ENCODE measurements at places on chromosomes 7 and 10.

DNA sequence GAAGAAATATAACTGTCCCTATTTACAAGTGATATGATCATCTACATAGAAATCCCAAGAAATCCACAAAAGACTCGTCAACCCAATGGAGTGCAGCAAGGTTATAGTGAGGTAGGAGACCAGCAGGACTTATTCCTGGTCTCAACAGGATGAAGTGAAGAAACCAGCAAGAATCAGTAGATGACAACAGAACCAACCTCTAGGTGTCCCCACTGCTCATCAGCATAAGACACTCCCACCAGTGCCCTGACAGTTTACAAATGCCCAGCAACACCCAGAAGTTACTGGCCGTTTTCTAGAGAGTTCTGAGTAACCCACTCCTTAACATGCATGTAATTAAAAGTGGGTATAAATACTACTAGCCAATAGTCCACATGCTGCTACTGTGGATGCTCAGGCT lies 470.5 kb upstream of the LRRTM3 start:
- DNase-seq, result no peak

- peak; percentile 31 for DNase-seq
Observed at GRCh38 chr7:115676080-115676479, 354.5 kb downstream of the TFEC start.

GRCh38 chr10:69056129-69056528 lies 31.8 kb upstream of the SRGN start:
- DNase-seq, result peak; percentile 21

- no peak for DNase-seq
Observed at GRCh38 chr7:2893411-2893861, 49.3 kb upstream of the GNA12 start.

DNA sequence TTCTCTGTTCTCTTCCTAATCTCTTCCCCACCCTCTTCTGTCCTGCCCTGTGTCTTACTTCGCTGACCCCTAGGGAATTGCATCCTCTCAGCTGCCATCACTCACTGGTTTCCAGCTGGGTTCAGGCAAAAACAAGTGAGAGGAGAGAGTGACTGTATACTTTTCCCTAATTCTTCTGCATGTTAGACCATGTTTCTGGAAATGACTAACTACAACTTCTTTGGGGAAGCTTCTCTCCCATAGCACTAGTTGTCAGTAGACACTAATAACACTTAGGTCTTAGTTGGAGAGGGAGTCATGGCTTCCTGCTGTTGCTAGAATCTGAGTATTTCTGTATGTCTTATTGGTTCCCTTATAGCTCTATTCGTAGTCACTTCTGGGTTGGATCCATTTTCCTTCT lies 299.0 kb upstream of the FZD1 start:
- DNase-seq, result no peak

- DNase-seq, result peak; percentile 37
Observed at GRCh38 chr7:99729486-99730237, 5.3 kb downstream of the CYP3A7 start.

DNA sequence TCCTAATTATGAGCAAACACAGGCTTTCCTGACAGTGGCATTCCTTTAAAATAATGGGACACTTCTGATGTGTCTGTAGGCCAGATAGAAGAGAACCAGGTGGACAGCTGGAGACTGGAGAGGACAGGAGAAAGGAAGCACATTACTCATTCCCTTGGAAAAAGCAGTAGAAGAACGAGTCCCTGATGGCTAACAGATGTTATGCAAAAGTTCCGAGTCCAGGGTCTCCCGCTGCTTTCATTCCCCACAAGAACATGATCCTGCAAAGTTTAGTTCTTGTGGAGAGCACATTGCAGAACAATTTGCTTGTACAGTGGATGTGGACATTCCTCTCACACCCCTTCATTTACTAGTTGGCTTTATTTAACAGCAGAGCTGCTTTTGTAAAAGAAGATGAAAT lies 137.6 kb downstream of the GPAM start:
- no peak for DNase-seq

GRCh38 chr10:22927661-22928403 lies at the start of gene ARMC3:
ARMC3 (plus strand) TSS chr10:22928053; CDS start chr10:22931997, 3,944 bp downstream.
- DNase-seq, result peak; percentile 62

- no peak for DNase-seq
Observed at GRCh38 chr10:130363899-130364445, 227.8 kb downstream of the GLRX3 start.

DNA sequence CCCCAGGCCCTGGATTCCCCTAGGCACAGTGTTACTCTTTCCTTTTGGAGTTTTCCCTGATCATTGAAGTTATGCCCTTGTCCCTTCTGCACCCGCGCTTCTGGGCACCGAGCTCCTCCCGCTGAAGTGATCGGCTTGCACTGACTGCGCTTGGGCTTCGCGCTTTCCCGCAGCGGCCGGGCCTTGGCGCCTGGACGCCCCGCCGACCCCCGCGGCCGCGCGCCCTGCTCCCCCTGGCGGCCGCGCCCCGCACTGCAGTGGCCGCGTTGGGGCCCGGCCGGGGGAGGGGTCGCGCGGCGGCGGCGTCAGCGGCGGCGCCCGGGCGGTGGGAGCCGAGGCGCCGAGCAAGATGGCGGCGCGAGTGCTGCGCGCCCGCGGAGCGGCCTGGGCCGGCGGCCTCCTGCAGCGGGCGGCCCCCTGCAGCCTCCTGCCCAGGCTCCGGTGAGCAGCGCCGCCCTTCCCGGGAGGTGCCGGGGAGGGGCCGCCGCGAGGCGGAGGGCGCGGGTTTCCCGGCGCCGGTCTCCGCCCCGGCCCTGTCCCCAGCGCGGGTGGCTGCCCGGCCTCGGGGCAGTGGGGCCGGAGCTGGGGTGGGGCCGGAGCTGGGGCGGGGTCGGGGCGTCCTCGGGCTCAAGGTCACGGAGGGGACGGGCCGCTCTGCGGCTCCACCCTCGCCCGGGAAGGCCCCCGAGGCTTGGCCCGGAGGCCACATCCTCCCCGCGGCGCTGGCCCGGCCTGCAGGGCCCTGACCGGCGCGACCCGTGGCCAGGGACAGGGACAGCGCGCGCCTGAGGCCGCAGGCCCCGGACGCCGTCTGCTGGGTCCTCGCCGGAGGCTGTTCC lies at the start of gene NIPSNAP2:
Gene NIPSNAP2, plus strand, starts transcription at position 325 of the 839 bp plus-strand sequence. Its CDS starts 25 bp downstream, at position 350.
- peak; percentile 67 for DNase-seq

- DNase-seq, result no peak
Observed at GRCh38 chr7:121196286-121196685, 132.5 kb upstream of the WNT16 start.

GRCh38 chr7:99499371-99499720 lies 735 bp downstream of the ZNF394 start:
- no peak for DNase-seq

DNA sequence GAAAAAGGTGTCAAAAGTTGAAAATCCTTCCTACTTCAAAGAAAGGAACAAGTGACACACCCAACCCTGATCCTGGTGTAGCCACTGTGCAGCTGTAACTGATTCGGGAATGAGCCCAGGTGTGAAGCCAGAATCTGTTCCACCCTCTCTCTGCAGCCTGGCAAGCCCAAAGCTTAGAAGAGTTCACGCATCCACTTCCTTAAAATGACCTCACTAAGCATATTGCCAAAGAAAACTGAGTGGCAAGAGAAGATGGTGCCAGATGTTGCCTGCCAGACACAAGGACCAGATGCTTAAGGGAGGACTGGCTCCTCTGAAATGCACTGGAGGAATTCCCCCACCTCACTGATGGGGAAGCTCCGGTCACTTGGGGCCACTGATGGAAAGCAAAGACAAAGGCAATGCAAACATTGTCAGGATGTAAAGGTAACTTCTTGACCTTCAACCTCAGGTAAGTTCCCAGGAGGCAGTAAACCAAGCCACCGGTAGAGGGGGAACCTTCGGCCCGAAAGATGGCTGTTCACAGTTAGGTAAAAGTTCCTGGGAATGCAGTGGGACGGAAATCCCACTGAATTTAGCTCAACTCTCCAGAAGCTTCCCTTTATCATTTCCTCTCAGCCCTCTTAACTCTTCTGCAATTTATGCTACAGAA lies 554.9 kb downstream of the KCNMA1 start:
- DNase-seq, result no peak

GRCh38 chr10:6298428-6298827 lies 95.7 kb downstream of the PFKFB3 start:
- DNase-seq, result no peak

- DNase-seq, result no peak
Observed at GRCh38 chr7:114859477-114859876, 62.4 kb upstream of the MDFIC start.

DNA sequence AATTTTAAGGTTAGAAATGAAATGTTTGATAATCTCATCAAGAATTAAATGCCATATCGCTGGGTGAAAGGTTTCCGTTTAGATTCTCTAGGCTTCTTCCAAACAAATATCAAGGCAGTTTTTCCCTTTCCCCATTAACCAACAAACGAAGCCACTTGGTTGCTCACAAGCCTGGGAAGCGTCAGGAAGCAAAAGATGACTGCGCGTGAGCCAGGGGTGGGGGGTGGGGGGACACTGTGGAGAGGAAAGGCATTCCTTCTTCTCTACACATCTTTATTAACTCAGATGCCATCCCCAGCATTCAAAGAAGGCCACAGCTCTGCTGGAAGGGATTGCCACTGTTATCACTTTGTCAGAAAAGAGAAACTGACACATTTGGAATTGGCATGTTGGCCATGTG lies 207.1 kb downstream of the TRIL start:
- DNase-seq, result no peak

GRCh38 chr10:1377740-1378397 lies 321.7 kb downstream of the WDR37 start:
- no peak for DNase-seq

- DNase-seq, result no peak
Observed at GRCh38 chr7:103967401-103967800, 22.1 kb downstream of the RELN start.

DNA sequence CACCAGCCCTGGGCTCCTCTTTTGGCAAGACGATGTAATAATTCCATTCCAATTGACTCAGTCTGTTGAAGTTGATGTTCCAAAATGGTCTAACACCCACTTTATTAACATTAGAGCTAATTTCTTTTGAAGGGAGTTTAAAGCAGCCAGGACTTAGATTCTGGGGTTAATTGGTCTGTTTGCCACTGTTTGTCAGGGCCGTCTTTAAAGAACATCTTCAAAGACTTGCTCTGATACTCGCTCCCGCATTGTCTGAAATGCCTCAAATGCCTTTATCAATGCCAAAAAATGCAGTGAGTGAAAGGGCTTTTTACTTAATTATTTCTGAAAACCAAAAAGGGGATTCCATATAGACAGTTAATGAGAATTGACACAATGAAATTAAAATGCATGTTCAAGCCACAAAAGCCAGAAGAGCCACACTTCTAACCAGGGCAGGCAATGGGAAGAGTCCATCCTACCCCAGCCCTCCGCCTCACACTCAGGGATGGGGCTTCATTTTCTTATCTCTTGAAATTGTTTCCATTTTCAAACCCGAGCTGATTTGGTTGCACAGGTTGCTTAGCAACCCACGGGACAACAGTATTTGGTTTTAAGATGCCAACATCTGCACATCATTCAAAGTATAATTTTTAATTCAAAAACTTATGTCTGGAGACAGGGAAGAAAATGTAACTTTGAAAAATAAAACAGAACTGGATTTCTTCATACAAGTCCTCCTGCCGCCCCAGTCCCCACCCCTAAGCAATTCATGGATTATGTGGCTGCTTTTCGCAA lies 163.0 kb downstream of the FGFR2 start:
- no peak for DNase-seq

DNA sequence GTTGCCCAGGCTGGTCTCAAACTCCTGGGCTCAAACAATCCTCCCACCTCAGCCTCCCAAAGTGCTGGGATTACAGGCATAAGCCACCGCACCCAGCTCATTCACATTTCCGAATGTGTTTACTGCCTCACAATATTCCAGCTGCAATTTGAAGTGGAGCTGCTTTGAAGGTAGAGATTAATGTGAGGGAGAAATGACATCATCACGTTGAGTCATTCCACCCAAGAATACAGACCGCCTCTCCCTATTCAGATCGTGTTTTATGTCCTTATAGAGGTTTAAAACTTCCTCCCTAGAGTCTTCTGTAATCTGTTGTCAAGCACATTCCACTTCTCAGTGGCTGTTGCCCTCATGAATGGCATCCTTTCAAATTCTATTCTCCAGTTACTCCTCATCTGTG lies 100.4 kb upstream of the PDGFA start:
- DNase-seq, result no peak

- DNase-seq, result no peak
Observed at GRCh38 chr10:107733328-107734130, 569.0 kb upstream of the SORCS1 start.

DNA sequence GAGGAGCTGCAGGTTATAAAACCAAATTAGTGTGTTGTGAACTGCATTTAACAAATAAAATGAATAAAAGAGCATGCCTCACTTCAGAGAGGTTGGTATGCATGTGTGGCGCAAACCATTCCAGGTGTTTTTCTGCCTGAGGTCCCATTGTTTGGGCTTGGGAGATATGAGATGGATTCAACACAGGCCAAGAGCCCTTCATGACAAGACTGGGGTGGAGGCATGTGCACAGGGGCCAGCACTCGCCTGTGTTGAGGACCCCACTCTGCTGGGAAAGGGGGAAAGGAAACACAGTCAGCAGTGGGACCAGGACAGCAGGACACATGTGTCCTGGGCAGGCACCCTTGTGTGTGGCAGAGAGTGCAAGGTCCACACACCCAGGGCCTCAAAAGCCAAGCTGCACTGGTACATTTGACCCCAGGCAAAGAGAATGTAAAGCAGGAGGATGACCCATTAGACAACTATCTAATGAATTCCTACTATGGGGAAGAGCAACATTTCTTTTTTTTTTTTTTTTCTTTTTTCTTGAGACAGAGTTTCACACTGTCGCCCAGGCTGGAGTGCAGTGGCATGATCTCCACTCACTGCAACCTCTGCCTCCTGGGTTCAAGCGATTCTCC lies 9.2 kb upstream of the SLC18A3 start:
- no peak for DNase-seq

DNA sequence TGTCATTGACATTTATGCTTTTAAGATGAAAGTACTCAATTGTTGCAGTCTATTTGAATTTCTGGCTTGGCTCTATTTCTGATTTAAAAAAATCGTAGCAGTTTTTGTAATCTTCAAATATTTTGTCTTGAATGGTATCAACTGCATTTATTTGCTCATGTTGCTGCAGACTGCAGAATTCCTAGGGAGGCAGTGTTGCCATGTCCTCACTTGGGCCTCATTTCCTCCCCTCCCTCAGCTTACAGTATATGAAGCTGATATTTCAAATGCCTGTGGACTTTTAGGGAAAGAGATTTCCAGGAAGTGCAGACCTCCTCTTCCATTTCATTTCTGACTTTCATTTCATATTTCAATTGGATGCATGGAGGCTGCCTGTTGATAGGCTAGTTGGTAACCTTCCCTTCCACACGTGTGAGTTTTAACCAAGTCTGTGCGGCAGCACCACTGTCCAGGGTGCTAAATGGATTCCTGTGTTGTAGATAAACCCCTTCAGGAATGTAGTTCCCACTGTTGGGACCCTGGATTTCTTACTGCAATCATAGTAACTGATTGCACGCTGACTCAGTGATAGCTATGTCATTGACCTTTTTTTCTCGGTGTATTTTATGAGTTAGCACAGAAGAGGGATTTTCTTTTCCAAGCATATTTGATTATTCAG lies 17.5 kb downstream of the VPS50 start:
- no peak for DNase-seq

- DNase-seq, result no peak
Observed at GRCh38 chr7:2894118-2894940, 50.2 kb upstream of the GNA12 start.

Data from mucosa of gallbladder (tissue), 1 donor.